ENCODE measurements at places on chromosomes 3 and 15.

- no peak for DNase-seq
Measured at GRCh38 chr3:192174283-192174682, 553.1 kb downstream of the FGF12 start.

DNA sequence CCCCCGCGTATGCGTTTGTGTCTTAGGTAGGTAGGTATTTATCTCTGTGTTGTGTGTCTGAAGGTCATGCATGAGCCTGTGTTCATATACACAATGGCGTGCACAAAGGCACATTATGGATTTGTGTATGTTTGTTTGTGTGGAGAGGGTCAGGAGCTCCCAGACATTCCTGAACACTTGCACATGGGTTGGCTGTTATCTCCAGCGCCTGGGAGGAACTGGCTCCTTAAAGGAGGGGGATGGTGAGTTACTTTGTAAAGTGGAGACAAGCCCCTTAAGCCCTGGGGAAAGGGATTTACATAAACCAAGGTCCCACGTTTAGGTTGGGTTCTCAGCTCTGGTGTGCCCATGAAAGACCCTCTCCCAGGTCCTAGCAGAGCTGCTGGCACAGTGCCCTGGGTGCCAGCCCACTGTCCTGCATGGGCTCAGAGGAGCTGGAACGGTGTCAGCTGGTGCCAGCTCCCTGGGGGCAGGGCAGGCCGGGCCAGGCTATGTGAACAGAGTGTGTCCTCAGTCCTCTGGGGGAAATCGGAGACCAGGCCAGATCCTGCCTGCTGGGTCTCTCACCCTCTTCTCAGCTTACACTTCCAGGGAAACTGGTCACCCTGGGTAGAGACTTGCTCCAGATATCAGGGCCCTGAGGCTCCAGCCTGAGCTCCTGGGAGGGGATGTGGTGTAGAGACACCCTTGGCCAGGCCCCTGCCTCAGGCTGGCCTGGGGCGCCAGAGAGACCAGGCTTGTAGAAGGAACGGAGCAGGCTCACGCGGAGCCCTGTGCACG is 25.1 kb downstream of the SNX33 start:
- no peak for DNase-seq

- no peak for DNase-seq
Measured at GRCh38 chr15:66573348-66573718, 7.5 kb upstream of the LCTL start.

GRCh38 chr15:32838820-32839219 is 121.0 kb downstream of the GREM1 start:
- DNase-seq, result peak; percentile 96

GRCh38 chr3:126946405-126946804 is 36.5 kb upstream of the PLXNA1 start:
- DNase-seq, result no peak

- DNase-seq, result no peak
Measured at GRCh38 chr3:187919544-187919943, 174.3 kb upstream of the BCL6 start.

DNA sequence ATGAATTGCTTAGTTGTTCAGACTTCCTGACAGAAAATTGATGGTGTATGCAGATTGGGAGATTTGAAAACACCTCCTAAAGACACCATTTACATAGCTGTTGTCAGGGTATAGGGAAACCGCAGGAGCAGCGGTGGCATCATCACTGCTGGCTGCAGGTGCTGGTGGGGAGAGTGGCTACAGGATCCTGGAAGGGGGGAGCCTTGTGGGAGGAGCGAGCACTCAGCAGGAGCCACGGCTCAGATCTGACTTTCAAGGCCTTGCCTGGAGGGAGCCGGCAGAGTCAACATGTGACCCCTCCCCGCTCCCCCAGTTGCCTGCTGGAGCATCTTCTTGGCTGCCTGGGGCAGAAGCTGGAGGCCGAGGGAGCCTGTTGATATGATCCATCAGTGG is 26.1 kb downstream of the EDEM1 start:
- DNase-seq, result no peak

- no peak for DNase-seq
Measured at GRCh38 chr3:22373827-22374226, 622.8 kb upstream of the ZNF385D start.

- DNase-seq, result no peak
Measured at GRCh38 chr15:96790004-96790403, 459.5 kb downstream of the NR2F2 start.

DNA sequence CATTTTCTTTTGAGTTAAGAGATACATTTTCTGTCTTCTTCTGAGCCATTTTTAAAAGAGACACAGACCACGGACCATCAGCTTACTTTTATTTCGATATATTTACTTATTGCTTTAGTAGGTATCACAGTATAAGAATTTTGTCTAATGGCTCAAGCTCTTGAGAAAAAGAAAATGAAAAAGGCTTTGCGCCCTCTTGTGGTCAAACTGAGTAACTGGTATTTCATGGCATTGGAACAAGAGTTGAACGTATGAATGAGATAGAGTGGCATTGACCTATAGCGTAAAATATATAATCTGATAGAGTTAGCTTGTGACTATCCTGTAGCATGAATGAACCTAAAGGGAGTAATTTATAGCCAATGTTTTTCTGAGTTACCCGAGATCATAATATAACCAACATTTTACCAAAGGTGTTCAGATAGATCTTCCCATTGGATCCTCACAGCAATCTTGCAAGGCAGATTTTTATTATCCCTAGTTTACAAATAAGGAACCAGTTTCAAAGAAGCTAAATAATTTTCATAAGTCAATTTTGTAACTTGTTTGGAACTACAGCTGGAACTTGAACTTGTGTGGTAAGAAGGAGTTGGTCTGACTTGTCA is 154.6 kb downstream of the POLR2M start:
- peak; percentile 37 for DNase-seq

DNA sequence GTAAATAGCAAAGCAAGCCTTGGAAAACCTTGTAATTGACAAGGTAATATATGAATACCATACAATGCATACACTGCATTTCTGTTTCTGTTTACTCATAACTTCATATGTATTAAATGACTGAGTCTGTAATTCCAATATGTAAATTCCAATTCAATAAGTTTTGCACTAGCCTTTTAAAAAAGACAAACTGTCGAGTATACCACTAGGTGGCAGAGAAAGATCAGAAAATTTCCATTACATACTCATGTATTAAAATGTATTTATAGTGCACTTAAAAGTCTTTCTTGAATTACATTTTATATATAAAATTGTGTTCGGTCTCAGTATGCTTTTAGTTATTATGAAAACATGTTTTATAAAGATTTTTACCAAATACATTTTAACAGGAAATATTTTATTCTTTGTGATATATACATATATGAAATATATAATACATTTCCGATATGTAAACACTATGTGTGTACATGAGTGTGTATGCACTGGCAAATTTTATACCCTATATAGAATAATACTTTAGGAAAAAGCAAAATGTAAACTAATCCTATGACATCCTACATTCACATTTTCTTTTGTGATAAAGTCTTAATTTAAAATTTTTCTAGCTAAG is 216.8 kb downstream of the VGLL3 start:
- DNase-seq, result no peak

DNA sequence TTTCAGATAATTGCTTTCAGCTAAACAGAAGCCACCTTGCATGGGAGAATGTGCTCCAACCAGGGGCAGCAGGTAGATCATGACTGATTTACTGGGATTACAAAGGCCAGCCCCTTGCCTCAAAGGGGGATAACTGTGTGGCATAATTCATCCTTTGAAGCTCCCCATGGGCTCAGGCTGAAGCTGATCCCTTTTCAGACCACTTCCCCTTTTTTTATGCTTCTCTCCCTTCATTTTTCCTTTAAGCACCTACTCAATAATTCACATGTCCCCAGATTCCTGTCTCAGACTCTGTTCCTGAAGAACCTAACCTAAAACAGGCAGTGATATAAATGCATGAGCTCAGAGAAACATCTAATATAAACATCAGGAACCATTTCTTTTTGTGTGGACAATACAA is 8.2 kb upstream of the MYRIP start:
- no peak for DNase-seq

DNA sequence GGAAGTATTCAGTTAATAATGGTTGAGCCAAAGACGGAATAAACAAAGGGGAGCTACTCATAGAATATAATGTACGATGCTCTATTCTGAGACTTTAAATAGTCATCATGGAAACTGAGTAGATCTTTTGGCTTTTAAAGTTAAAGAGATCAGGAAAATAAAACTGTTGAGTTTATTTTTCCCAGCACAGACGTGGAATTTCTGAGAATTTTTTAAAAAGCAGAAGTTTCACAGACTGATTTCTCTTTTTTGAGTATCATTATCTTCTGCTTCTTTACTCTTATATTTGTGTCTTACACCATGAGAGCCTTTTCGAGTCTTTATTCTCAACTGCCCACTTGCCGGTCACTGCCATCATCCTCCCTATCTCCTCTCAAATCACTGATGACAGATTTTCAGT is 13.2 kb downstream of the P2RY14 start:
- DNase-seq, result no peak

DNA sequence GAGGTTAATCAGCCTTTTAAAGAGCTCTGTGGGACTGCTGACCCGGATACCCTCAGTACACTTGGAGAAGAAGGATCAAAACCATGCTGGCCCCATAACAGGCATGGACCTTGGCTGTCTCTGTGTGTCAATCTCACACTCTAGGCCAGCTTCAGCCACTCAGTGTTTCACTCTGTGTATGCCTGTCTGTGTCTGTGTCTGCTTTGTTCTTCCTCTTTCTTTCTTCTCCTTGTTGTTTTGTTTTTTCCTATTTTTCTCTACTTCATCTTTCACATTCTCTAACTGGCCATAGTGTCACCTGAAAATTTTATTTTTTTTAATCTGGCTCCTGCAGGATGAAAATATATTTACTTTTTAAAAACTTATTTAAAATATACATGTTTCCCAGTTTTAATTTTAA is 51.1 kb downstream of the SERP1 start:
- DNase-seq, result no peak

DNA sequence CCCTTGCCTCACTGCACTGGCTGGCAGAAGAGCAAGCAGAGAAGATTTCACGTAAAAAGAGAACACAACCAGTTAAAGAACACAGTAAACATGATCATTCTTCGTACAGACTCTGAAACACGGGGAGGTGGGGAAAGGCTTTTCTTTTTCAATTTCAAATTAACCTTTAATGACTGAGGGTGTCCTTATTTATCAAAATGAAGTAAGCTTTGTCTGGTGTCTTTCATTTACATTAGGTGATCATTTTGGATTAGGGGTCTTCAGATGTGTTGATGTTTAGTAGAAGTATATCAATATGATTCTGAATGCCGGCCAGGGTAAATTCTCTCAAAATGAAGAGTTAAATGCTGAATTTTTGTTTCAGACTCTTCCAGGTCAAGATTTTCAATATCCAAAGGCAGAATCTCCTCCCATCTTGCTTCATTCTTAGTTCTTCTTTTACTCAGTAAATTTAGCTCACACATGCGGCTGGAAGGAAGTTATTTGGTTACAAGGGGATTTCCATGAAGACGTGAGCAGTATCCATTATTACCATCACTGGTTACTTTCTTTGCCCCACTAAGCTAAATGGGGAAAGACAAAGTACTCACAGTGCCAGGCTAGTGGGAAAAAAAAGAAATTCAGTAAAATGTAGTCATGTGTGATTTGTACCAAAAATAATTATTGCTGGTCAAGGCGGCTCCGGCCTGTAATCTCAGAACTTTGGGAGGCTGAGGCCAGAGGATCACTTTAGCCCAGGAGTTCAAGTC is 272.2 kb upstream of the NR2F2 start:
- no peak for DNase-seq

GRCh38 chr3:194119831-194120590 is 15.9 kb upstream of the HES1 start:
- no peak for DNase-seq

- DNase-seq, result no peak
Measured at GRCh38 chr3:101690972-101691371, 4.5 kb upstream of the RPL24 start.

Measured in GM04504 (cell line).